Fibroblast of mammary gland (primary cell): ENCODE measurements at places on chromosomes 7 and 10.

DNA sequence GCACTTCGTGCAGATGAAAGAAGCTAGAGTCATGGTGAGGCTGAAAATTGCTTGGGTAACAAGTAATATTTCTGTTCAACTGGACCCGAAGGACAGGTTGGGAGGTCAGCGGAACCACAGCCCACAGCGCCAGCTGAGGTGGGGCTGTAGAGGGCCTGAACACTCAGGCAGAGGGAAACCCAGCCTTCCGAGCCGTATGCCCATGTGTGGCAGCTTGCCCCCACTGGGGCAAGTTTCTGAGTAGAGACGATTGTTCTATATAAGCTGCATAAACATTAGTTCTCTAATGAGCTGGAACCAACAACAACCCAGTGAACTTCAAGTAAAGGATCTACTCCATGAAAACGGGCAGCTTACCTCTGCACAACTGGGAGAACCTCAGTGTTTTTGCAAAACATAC lies 58.4 kb upstream of the TNS3 start:
- no peak for DNase-seq

- DNase-seq: no peak
Measured at GRCh38 chr10:33179067-33179466, 155.4 kb downstream of the NRP1 start.

GRCh38 chr7:99331002-99331401 lies 5.3 kb downstream of the ARPC1A start:
- peak; percentile 13 for DNase-seq

DNA sequence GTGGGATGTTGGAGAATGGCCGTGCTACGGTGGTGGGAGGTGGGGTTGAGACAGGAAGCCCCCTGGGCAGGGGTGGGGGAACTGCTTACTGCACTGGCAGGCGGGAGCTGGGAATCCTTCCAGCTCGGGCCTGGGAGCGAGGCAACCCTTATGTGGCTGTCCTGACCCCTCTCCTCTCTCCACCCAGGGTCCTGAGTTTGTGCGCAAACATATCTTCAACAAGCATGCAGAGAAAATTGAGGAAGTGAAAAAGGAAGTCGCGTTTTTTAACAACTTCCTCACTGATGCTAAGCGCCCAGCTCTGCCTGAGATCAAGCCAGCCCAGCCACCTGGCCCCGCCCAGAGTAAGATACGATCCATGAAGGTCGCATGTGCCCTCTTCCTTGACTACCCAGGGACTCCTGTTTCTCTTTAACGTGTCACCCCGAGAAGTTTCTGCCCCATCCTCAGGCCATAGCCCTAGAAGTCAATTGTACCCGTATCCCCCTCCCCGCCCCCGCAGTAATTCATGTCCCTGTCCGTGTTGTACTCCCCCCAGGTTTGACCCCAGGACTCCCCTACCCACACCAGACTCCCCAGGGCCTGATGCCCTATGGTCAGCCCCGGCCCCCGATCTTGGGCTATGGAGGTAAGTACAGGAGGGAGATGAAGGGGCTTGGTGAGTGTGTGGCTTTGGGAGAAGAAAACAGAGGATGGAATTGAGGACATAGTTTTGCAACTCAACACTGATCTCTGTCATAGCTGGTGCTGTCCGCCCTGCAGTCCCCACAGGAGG lies 1.8 kb downstream of the UFSP1 start:
- no peak for DNase-seq

- DNase-seq: no peak
Measured at GRCh38 chr7:67006965-67007364, 10.3 kb downstream of the TYW1 start.

- no peak for DNase-seq
Measured at GRCh38 chr10:6020826-6021225, 41.3 kb downstream of the IL2RA start.

DNA sequence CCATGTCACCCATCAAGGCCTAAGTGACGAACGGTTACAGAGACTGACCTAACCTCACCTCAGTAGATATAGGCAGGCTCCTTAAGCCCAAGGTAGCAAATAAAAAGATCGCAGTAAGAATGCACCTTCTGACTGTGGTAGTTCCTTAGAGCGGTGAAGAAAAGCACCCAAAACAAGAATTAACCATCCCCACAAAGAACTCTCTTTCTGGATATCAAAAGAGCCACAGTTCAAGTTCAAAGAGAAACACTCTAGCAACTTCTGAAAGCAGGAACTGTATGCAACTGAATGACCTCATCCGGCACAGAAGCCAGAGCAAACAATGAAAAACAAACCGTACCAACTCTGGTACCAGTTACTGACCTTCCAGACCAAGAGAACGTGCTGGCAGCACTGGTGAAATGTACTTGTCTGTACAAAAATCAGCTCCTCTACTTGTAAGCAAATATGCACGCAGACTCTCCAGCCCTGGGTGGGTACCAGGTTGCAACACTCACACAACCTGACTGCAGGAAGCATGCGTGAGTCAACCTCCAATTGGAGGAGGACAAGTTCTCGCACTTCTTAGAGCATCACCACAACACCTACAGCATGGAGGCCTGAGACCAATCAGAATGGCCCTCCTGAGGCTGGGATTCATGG lies 202.7 kb downstream of the FAM107B start:
- peak; percentile 12 for DNase-seq

- DNase-seq: no peak
Measured at GRCh38 chr7:87322912-87323311, 22.6 kb upstream of the CROT start.

DNA sequence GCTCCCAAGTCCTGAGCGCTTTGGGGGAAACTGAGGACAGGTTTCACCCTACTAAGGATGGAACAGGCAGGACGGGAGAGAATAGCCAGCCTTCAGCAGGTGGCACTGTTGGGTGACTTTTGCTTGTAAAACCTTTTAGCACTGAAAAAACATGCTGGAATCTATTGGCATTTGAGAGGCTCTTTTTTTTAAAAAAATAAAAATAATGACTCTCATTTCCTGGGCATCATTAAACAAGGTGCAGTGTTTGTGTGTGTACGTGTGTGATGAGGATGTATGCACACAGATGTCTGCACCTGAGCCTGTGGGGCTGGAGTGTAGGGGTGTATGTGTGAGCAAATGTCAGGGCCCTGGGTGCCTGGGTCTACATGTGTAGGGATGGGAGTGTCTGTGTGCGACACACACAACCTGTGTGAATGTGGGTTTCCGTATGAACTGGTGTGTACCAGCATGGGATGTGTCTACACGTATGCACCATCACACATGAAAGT lies 177.9 kb downstream of the RPS24 start:
- DNase-seq: peak; percentile 69

DNA sequence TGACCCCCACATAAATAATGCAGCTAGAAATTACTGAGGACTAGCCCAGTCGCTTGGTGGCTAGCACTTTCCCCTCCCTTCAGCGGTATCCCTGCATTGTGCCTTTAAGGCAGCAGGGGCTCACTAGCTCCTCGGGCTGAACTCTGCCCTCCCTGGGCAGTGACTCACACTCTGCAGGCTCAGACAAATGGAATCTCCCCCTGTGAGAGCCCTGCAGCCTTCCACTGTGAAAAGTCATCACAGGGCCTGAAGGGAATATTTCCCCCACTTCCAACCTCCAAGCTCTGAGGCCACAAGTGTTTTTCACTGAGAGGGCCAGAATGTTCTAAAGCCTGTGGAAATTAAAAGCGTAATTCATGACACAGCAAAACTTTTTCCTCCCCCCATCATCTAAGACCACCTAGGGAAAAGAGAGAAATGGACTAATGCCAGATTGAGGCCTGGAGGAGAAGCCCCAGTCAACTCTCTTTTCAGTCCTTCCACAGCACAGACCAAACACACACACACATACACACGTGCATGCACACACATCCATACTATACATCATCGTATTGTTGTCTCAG lies 93.6 kb upstream of the COL1A2 start:
- peak; percentile 98 for DNase-seq

DNA sequence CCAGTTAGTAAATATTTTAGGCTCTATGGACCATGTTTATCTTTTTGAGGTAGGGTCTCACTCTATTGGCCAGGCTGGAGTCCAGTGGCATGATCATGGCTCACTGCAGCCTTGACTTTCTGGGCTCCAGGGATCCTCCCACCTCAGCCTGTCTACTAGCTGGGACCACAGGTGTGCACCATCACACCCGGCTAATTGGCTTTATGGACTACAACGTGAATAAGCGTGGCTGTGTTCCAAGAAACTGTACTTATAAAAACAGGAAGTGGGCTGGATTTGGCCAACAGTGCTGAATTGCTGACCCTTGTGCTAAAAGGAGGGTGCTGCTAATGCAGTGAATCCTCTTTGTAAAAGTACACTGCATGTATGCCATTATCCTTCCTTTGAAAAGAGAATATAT lies 111.7 kb upstream of the CDK13 start:
- DNase-seq: peak; percentile 53

DNA sequence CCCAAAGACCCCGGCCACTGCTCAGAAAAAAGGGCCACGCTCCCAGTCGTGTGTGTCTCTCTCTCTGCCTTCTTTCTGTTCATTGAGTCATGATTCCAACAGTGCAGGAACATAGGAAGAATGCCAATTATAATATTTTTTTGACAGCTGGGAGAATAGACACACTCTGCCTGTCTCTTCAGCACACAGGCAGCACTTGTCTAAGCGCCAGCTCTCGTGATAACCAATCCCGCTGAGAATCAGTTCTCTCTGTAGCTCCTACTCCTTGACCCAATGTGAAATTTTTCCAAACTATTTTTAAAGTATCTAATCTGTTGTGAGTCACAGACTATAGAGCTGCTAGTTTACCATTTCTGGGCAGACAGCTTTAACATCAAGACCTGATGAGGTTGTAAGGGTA lies 145.7 kb upstream of the RHEB start:
- DNase-seq: peak; percentile 88

DNA sequence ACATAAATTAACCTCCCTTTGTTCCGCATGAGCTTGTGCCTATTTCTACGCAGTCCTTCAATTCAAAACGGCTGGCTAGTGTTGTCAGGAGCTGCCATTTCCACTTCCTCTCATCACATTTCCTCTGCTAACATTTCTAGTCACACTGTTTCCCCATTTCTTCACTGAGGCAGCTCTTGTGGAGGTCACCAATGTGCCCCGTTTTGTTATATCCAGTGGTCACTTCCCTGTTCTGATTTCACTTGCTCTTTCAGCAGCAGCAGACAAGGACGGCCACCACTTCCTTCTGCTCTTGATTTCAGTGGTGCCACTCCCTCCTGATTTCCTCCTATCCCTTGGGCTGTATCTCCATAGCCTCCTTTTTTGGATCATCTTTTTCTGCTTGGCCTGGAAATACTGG lies 64.8 kb upstream of the SEC61G start:
- no peak for DNase-seq

DNA sequence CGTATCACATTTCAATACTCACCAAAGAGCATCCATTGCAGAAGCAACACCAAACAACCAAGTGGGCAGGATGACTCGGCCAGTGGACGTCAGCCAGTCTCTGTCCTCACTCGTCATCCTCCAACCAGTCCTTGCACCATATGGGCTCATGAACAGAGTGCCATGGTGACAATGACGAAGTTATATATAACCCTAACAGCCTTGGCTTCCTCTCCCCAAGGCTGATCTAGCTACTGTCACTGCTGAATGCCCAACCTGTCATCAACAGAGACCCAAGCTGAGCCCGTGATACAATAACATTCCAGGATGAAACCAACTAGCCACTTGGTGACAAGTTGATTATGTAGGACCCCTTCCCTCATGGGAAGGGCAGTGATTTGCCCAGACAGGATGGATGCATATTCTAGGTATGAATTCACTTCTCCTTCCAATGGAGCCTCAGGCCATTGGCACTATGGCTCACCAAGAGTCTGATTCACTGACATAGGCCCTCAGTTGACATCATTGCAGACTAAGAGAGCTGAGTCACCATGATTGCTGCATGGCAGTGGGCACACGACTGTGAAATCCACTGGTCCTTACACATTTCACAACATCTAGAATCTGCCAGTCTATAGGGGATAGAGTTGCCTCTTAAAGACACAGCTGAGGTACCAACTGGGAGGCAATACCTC lies 26.3 kb upstream of the PPIF start:
- DNase-seq: peak; percentile 94

- no peak for DNase-seq
Measured at GRCh38 chr10:44284198-44285084, 100.5 kb downstream of the CXCL12 start.

GRCh38 chr10:85060944-85061343 lies 732.6 kb downstream of the CCSER2 start:
- no peak for DNase-seq

DNA sequence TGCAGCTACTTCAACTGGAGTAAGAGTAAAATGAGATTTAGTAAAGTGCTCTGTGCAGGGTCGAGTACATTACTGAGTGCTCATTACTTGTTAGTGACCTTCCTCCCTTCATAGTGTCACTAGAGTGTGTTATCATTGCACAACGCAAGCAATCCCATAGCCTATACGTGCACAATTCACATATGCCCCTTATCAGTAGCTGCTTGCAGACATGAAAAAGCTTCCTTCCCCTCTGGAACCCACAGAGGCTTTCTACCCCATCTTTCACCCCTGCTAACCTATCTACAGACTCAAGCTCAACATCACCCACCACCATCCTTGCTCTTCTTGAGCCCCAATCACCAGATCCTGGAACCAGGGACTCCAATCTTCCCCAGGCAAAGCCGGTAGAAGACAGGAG lies 59.3 kb downstream of the C7orf25 start:
- no peak for DNase-seq

DNA sequence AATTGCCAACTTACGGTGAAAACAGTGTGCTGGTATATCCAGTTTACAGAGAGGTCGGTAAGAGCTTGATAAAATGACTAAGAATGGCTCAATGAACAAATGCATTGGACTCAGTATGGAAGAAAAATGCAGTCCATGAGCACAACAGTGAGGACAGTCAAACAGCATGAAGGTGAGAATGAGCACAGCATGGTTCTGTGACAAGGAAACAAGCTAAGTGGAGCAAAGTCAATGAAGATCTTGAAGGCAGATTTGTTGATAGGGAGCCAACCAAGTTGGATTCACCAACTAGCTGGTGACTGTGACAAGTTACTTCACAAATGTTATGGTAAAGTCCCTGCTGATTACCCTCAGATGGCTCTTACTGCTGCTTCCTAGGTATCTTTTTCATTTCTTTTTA lies 75.9 kb downstream of the SHOC2 start:
- DNase-seq: no peak

DNA sequence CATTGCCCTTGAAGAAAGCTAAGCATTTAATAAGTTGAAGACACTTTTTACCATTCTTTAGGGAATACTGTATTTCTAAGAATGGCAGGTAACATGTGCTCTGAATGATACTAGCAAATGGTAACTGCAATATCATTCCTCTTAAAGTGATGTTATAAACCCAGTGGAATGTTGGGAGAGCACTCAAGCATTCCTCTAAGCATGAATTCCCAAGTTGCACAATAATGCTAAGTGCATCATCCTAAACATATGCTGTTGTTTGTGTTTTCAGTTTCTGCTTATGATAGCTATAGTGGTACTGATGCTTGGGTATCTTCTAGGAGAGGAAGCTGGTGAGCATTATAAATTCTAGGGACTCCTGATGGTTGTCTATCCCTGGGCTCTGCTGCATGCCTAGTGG lies 673.9 kb downstream of the PHTF2 start:
- DNase-seq: peak; percentile 77

- no peak for DNase-seq
Measured at GRCh38 chr7:158364451-158364850, 223.2 kb downstream of the PTPRN2 start.
